Right renal cortex interstitium (tissue), 3 donors: ENCODE measurements at places on chromosomes 2 and 18. TPM values are rescaled to one million over a fixed set of nuclear protein-coding genes. Genes with fewer than 3 reads are reported as not detected.

DNA sequence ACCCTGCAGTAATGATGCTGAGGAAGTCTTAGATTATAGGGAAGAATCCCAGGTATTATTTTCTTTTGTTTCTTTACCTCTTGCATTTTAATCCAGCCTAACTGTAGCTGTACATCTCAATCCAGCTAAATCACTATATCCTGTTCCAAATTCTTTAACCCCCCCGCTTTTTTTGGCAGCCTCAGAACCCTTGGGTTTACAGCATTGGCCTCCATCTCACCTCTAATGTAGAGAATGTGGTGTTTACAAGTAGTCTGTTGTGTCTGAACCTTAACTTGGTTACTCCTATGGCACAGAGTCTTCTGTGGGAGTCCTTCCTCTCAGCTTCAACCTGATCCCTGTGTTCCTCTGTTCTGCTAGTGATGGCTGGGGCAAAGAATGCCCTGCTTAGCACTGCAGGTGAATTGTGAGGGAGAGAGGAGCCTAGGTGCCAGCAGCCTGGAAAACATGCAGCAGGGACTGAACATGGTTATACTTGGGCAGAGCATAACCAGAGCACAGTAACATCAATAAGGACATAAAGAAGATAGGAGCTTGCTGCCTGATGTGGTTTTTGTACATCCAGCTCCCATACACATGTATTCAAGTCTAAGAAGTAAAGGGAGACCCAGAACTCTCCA, 130.2 kb downstream of the FAM124B start:
- no peak for DNase-seq

DNA sequence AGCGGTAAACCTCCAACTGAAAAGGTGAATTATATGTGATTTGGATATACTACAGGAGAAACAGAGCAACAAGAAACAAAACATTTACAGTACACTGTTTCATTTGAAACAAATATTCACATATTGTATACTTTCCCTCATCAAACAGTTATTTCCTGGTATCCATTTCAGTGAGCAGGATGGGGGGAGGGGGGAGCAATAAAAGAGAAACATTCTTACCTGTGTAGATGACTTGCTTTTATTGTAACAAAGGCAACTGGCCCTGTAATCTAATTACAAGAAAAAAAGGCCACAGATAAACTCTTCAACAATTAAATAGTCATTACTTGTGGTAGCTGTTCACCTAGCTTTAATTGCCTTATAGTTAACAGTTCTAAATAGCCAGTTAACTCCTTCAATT, 3.9 kb upstream of the PPP1CB start:
- DNase-seq, result no peak

- DNase-seq, result no peak
Observed at GRCh38 chr2:174775571-174775980, 11.3 kb upstream of the CHRNA1 start.

DNA sequence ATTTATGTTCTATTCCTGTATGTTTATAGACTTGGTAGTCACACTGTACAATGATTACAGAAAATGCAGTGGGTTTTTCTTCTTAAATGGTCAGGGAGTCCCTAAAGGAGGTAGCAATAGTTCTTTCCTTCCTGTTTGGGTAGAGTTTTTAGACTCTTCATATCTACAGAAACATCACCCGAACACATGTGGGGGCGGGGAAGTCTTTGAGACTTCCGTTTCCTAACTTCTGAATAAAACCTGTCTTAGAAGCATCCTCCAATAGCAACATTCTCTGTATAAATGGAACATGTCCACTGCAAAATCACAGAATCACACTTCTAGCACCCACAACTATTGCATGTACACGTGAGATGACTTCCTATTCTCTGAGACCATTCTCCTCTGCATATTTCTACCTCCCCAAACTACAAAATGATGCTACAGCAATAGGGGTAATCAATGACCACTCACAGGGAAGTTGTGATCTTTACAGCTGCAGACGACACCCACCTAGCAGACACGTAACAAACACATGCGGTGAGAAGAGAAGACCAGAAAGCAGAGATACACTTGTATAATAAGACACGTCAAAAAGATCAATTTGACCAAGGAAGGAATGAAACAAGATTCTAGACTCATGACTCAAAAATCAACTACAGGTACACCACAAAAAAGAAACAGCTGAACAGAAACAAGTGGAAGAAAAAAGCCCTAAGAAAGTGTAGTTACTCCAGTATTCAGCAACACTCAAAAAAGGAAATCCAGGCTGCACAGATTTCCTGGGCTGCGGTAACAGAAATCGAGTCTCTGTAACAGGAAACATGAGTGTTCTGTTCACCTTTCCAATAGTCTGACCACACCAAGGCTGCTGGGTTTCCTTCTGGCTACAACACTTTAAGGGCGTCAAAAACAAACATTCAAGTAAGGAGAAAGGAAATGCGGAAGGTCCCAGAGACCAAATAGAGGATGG, 120.4 kb downstream of the ZNF516 start:
- DNase-seq, result no peak

GRCh38 chr2:221467610-221468009, 104.5 kb downstream of the EPHA4 start:
- DNase-seq, result no peak

DNA sequence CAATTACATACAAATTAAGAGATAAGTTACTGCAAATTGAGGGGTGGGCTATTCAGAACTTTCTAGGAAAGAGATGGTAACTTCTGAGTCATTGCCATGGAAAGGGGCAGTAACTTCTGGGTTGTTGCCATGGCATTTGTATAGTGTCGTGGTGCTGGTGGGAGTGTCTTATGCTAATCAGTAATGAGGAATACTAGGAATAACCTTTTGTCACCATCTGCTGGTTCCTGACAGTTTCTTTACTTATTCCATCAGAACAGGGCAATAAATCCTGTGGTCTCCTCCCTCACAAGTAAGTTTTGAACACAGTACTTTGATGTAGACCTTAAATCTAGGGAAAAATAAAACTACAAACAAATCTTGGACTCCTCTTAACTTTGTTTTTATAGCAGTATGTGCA, 435.4 kb downstream of the BCL11A start:
- DNase-seq, result no peak

TRIM54 gene
- polyA plus RNA-seq, result 3.9 TPM

COLEC12 gene
- 23.3 TPM for polyA plus RNA-seq

ADGRF3 gene
- polyA plus RNA-seq, result 2.3 TPM

HMSD gene
- polyA plus RNA-seq, result 0.78 TPM

TCF23 gene
- 0.68 TPM for polyA plus RNA-seq

CYBRD1 gene
- polyA plus RNA-seq, result 46.4 TPM
